ENCODE measurements at places on chromosomes 7 and 10. TPM values are rescaled to one million over a fixed set of nuclear protein-coding genes. Genes with fewer than 3 reads are reported as not detected.

DNA sequence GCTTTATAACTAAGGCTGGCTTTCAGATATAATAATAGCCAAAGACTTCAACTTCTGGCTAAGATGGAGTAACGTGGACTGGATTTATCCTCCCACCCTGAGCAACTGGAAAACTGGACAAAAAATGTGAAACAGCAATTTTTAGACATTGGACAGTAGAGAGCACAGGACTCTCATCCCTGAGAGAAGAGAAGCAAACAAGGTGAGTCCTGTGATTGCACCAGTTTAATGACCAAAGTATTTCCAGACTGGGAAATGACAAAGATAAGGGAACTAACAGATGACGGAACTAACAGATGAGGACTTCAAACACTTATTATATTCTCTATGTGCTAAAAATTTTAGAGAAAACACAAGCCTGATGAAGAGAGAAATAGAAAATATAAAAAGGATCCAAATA lies 175.7 kb upstream of the SLC25A13 start:
- DNase-seq, result no peak

GRCh38 chr10:22372917-22373316 lies 27.6 kb downstream of the SPAG6 start:
- DNase-seq, result no peak

DNA sequence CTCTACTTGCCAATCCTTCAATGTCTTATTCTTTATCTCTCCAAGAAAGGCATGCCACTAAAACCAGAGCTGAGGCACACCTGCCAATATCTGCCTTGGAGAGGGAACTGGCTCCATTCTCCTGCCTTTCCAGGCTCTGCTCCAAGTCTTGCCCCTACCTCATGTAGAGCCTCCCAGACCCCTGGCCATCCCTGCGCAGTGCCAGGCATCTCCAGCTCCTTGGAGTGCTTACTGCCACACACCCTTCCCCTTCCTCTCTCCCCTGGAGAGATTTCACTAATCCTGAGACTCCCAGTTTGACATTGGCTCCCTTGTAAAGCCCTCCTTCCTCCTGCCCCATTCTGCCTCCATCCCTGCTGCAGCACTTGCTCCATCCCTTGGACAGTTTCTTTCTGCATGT lies 255.2 kb upstream of the ZMIZ1 start:
- DNase-seq, result no peak

STEAP2 gene
- 1.6 TPM for total RNA-seq

- DNase-seq, result no peak
These were observed 93.8 kb downstream of the PRTFDC1 start for GRCh38 chr10:24858288-24859270.

DNA sequence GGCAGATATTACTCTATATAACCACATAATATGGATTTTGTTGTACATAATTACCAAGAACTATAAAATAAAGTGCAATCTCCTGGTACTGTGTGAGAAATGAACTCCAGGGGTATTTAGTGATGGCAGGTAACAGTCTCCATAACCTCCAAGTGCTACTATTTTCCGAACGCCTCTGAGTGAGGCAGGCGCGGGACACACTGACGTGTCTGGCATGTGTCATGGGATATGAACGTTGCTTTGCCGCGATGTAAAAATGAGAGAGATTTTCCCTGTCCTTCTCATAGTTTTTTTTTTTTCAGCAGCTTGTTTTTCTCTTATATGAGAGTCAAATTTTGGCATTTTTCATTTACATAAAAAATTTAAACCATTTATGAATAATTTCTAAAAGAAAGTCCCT lies 3.6 kb downstream of the ADARB2 start:
- no peak for DNase-seq

DNA sequence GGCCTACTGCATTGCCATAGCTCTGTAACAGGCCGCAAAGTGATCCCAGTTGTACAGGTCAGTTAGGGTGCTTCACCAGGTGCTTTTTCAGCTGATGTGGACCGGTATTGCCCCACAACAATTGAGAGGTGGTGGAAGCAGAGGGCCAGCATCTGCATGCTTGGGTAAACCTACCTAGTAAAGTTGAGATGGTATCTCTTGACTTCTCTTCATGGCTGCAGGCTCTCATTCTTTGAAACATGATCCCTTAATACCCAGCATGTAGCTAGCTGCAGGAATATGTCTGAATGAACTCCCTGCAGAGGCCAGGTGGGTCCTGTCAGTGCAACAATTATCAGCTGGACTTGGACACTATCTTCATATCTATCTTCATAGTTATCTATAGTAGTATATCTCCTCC lies 60.7 kb upstream of the CCDC6 start:
- no peak for DNase-seq

GRCh38 chr10:3853547-3854303 lies 68.7 kb upstream of the KLF6 start:
- no peak for DNase-seq

HOXA1 gene
- total RNA-seq, result 3.5 TPM

DNA sequence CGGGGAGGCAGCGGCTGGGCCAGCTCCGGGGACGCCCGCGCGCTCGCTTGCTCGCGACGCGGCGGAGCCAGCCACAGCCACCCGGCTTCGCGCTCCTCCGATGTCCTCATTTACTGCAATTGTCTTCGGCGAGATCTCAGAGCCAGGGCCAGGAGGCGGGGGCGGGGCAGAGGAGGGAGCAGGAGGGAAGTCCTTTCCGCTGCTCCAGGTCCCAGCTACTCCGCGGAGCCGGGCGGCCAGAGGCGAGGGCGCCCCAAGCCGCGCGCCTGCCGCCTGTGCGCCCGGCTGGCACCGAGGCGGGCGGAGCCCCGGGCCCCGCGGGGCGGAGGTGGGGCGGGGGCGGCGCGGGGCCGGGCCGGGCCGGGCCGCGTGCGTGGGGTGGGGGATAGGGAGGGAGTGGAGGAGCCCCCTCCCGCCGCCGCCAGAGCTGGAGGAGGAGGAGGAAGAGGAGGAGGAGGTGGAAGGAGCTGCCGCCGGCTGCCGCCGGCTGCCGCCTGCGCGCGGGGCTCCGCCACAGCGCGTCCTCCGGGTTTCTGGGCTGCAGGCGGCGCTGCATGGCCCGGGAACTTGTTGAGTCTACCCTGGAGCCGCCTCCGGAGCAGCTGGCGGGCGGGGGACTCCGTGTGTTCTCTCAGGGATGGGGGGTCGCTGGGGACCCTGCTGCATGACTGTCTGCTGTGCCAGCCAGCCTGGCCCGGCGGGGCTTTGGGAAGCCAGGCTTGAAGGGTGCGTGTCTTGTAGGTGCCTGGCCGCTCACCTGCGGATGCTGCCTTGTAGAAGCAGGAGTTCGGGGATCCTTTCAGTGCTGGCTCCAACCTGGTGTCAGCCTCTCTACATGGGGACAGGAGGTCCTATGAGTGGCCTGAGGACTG lies at the start of gene INSYN2A:
INSYN2A (minus strand) TSS at position 310 of the 872 bp plus-strand sequence. CDS start 20,196 bp downstream, outside the sequence.
- DNase-seq, result peak; percentile 29

DNA sequence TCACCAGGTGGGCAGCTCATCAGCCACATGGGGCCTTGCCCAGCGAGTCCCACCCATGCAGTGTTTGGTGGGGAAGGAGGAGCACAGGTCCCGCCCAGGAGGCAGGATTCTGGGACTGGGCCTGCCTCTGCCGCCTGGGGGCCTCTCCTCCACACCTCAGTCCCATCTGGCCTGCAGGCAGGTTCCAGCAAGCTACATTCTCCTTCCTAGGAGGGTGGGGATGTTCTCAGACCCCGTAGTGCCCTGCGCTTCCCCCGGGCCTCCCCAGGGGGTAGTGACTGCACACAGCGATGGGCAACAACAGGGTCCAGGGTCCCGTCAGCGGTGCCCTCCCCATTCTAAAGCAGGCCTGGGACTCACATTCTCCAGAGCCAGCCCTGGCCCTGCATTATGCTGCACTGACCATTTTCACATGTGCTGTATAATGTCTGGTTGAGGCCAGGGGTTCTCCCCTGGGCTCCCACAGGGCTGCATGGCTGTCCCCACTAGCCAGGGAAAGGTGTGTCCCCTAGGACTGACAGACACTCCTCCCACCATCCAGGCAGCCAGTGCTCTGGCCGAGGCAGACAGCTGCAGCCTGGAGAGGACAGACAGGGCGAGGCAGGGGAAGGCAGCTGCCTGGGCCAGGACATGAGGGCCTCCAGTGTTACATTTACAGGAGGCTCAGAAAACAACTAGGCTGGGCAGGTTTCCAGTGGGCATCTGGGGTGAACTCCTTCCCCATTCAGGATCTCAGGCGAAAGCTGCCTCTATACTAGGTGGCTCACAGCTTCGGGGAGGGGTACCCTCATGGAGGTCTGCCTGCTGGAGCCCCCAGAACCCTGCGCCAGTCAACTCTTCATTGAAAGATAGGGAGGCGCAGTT lies 9.3 kb downstream of the RASGEF1A start:
- no peak for DNase-seq

DNA sequence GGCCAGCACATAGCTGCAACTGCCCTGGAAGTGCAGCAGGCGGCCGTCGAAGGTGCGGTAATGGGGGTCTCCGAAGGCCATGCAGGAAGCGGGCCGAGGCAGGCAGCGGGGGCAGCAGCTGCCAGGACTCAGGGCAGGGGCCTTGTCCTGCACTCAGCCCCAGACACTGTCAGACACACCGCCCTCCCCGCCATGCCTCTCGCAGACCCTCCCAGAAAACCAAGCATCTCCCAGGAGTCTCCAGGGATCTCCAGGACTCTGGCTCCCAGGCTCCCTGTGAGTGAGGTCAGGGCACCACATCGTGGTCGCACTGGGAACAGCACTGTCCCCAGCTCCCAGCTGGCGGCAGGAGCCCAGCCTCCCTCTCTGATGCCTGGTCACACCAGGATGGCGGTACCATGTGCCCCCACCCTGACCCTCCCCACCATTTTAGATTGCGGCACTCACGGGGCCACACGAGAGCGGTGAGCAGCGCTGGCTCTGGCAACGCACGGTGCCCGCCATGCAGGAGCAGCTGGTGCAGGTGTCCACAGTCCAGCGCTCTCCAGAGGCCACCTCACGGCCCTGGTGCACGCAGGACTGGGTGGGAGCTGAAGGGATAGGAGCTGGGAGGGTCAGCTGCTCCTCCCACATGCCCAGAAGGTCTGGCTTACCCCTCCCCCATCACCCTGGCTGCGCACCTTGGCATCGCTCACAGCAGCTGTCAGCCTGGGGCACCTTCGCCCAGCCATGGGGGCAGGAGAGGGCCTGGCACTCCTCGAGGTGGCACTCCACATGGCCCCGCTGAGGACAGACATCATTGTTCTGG lies 17.5 kb downstream of the ATP6V1F start:
- DNase-seq, result peak; percentile 75

- DNase-seq, result no peak
These were observed 44.3 kb upstream of the INPP5A start for GRCh38 chr10:132493246-132493755.

GRCh38 chr10:1732564-1732996 lies 4.7 kb downstream of the ADARB2 start:
- no peak for DNase-seq

TMEM213 gene
- total RNA-seq, result not detected

GRCh38 chr7:147809786-147810185 lies 780.8 kb upstream of the C7orf33 start:
- no peak for DNase-seq

DNA sequence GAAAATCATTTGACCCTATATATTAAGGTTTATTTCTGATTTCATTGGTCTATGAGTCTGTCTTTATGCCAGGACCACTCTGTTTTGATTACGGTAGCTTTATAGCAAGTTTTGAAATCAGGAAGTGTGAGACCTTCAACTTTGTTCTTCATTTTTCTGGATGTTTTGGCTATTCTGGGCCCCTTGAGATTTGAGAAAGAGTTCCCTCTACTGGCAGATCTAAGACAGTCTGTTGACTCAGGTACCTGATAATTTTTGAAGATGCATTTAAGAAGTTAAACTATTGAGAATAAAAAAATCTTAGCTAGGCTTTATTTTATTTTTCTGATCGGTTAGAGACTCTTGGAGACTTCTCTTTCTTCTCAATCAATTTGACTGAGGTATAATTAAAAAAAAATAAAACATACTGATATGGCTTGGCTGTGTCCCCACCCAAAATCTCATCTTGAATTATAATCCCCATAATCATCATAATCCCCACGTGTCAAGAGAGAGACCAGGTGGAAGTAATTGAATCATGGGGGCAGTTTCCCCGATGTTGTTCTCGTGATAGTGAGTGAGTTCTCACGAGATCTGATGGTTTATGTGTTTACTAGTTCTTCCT lies 209.2 kb downstream of the SNX10 start:
- no peak for DNase-seq
